ENCODE measurements at places on chromosomes 5 and 9. TPM values are rescaled to one million over a fixed set of nuclear protein-coding genes. Genes with fewer than 3 reads are reported as not detected.

The ASB6 gene
- 22.7 TPM for total RNA-seq

The PTPN3 gene
- total RNA-seq = 3.6 TPM

The BARX1 gene
- total RNA-seq = 0.61 TPM

The TRAF1 gene
- total RNA-seq = 164 TPM

The SLC27A6 gene
- total RNA-seq = not detected

The OR1N1 gene
- not detected for total RNA-seq
